ENCODE measurements at places on chromosomes 2 and 18.

- no peak for DNase-seq
Measured at GRCh38 chr2:55355451-55355850, 64.2 kb downstream of the CCDC88A start.

DNA sequence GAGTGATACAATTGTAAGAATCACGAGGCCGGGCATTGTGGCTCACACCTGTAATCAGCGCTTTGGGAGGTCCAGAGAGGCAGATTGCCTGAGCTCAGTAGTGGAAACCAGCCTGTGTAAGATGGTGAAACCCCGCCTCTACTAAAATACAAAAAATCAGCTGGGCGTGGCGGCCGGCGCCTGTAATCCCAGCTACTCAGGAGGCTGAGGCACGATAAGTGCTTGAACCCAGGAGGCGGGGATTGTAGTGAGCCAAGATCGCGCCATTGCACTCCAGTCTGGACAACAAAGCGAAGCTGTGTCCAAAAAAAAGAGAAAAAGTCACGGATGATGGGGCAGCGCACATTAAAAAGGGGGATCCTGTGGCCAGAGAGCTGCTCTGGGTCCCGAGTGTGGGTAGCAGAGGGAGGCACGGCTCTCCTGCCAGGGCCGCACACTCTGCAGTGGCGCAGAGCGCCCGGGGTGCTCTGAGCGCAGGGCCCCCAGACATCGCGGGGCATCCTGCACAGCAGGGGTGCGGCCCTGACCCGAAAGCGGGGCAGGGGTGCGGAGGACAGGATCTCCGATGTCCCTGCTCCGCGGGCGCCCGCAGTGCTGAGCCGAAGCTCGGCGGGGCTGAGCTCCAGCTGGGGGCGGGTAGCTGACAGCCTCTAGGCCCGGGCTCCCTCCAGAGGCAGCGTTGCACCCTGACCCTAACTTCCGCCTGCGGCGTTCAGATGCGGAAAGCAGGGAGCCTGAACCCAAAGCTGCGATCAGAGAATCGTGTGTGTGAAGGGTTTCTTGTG is 30.4 kb upstream of the RAB6D start:
- DNase-seq, result no peak

DNA sequence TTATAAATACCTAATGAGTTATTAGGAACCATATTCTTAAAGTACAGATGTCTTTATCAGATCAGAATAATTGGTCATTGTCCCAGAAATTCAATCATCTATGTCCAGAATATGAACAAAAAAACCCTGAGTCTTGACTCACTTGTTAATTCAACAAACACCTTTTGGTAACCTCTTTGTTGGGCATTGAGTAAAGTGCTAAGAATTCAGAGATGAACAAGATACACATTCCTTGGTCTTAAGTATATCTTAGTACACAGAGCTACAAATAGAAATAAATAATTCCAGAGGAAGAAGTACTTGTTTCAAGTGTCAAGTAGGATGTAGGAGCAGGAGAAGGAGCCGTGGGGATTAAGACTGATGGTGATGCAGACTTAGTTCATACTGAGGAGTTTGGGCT is 798.1 kb downstream of the CPS1 start:
- DNase-seq, result no peak

DNA sequence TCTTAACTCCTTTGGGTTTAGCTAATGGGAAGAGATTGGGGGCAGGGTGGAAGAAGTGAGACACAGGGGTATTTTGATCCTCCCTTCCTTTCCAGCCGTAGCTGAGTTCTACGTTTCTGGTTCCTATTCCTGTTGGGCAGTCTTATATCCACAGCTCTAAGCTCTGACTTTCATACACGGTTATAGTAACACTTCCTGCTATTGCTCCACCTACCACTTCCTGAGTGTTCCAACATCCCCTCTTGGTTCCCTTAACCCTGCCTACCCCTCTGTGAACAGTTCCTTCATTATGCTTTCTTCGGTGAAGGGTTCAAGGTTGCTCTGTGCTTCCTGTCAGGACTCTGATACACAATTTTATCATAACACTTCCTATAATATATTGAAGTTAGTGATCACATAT is 205.1 kb downstream of the DNAH7 start:
- no peak for DNase-seq

DNA sequence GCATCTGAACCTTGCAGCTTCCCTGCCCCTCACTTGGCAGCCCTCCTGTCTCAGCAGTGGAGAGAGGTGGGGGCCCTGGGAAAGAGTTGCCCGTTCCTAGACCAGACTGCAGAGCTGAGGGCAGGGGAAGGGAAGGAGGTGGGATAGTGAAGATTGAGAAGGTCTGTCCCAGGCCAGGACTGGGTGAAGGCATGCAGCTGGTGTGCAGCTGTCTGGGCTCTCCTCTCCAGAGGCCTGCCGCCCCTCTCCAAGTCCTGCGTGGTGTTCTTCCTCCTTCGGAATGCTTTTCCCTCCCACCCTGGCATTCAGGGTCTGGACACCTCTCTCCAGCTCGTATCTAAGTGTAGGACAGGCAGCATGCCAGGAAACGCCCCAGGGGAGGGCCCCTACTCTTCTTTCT is 323.5 kb downstream of the CELF4 start:
- no peak for DNase-seq

GRCh38 chr18:50231621-50232020 is 34.7 kb downstream of the CFAP53 start:
- peak; percentile 67 for DNase-seq

DNA sequence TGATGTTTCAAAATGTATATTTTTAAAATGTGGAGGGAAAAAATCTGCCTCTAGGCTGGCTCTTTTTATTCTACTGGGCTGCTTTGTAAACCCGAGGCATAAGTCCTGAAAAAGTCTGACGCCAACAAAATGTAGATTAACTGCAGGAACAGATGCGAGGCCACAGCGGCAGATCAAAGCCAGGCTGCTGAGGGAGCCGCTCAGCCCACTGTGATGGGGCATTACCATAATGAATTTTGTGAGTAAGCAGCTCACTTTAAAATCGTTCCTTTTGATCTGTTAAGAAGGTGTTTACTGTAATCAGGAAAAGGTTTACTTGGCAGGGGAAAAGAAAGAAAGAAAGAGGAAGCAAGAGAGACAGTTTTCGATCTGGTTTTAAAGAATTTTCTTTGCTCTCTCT is 269.0 kb downstream of the ICOS start:
- DNase-seq, result no peak
